ENCODE measurements at places on chromosomes 6 and 20.

DNA sequence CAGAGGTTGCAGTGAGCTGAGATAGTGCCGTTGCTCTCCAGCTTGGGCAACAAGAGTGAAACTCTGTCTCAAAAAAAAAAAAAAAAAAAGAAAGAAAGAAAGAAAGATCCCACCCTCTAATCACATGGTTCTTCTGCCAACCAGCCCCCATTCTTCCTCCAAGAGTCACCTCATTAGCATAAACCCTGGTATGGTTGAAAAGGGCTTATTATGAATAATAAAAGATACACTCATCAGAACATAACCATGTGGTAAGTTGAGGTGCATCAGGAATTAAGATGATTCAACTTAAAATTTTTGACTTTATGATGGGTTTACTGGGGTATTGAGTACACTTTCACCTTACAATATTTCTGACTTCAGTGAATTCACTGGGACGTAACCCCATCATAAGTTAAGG, 793 bp upstream of the TRIM40 start:
- no peak for DNase-seq

GRCh38 chr6:69789578-69789977, 7.2 kb downstream of the LMBRD1 start:
- DNase-seq = no peak

- DNase-seq = no peak
These were observed 8.4 kb downstream of the MOCS1 start for GRCh38 chr6:39925931-39926290.

GRCh38 chr20:56575157-56575556, 42.1 kb downstream of the FAM209B start:
- no peak for DNase-seq

DNA sequence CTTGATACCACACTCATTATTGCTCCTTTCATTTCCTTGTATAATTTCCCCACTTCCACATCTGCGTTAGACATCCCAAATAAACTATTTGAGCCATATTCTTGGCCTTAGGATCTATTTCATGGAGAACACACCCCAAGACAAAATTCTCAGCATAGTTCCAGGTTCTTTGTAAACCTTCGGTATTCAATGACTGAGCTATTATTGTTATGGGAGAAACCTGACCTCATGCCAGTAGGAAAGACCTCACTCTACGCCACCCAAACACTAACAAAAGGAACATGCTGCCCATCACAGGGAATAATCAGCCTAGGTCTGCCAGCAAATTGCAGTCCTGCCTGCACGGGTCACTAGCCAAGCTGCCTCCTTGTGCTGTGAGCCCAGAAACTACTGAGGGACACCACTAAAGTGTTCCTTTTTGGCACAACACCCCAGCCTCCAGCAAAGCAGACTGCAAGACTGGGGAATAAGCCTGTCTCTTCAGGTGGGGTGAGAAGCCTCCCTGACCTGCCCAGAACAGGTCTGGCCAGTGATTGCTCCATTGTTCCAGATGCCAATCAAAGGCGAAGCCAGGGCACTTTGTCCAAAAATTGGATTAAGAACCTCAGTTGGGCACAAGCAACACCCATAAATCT, 371.8 kb downstream of the MAFB start:
- DNase-seq = no peak

GRCh38 chr6:37556881-37557644, 57.4 kb upstream of the CCDC167 start:
- DNase-seq = no peak

GRCh38 chr6:3426927-3427686, 29.7 kb downstream of the SLC22A23 start:
- no peak for DNase-seq

GRCh38 chr20:59471653-59472421, 132.5 kb upstream of the PHACTR3 start:
- no peak for DNase-seq

- no peak for DNase-seq
These were observed 375.5 kb downstream of the PAX1 start for GRCh38 chr20:22080985-22081384.

- DNase-seq = peak; percentile 91
These were observed 30.6 kb upstream of the ZNF184 start for GRCh38 chr6:27503436-27504030.

DNA sequence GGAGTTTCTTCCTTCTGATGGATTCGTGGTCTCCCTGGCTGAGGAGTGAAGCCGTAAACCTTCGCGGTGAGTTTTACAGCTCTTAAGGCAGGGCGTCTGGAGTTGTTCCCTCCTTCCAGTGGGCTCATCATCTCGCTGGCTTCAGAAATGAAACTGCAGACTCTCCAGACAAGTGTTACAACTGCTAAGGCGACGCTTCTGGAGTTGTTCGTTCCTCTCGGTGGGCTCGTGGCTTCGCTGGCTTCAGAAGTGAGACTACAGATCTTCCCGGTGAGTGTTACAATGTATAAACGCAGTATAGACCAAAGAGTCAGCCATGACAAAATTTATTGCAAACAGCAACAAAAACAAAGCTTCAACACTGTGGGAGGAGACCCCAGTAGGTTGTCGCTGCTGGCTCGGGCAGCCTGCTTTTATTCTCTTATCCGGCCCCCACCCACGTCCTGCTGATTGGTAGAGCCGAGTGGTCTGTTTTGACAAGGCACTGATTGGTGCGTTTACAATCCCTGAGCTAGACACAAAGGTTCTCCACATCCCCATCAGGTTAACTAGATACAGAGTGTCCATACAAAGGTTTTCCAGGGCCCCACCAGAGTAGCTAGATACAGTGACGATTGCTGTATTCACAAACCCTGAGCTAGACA, 113.2 kb downstream of the GPX5 start:
- no peak for DNase-seq

GRCh38 chr6:116667623-116668022, 943 bp downstream of the ZUP1 start:
- no peak for DNase-seq

DNA sequence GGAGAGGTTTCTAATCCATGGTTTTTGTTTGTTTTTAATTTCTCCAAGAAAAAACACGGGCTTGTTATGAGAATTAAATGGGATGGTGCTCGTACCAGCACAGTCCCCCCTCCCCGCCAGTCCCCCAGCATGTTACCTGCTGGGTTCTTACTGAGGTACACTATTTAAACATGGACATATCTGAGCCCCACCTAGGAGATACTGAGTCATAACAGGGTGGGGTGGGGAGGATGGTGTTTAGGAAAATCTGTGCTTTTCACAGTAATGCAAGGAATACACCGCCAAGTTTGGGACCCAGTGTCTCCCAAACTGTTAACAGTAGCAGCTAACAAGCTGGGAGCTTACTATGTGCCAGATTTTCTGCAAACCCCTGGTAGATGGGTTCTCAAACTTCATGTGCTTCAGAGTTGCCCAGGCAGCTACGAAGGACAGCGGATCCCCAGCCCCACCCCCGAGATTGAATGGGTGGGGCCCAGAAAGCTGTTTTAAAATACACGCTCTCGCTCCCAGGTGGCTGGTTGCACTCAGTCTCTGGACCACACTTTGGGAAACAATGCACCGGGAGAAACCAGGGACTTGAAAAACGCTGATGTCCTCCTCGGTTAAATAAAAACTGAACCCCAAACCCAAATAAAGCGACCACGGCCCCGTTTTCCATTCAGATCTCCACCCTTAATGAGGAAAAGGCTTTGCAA, 995 bp downstream of the ZFP64 start:
- peak; percentile 64 for DNase-seq

GRCh38 chr20:52081066-52081465, 110.5 kb downstream of the ZFP64 start:
- no peak for DNase-seq

DNA sequence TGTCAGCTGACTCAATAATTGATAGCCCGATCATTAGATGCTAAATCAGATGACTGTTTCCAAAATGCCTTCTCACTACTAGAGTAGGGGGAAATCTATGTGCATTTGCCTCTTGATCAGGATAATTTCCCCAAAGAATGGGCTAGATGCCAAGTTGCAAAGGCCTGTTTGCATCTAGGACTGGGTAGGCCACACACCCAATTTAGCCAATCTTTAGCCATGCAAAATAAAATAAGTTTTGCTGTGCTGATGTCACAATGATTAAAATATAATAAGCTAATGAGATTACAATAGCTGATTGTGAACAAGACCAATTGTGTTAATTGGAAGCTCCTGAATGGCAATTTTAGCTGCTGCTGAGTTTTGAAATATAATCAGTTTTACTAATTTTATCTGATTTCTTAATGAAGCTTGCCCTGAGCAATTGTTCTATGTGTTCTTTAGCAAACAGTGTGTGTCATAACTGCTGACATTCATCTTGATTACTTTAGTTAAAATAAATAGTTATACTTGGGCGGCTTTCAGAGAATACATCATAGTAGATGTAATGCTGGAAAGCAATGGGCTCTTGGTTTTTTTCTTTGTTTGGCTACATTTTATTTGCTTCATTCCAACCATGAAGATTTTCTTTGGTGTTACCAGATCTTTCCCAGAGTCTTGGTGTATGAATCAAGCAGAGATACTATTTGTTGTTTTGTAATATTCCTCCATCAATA, 973.2 kb upstream of the SLC35B3 start:
- DNase-seq = no peak

Data from activated CD4-positive, alpha-beta T cell treated with anti-CD3 and anti-CD28 coated beads, Interleukin-2, Interleukin-6, amounts not matched to agents 100 ng/mL and 50 ng/mL, durations not matched to agents 16 hours and 8 hours (primary cell).